ENCODE measurements at places on chromosomes 11 and 22.

DNA sequence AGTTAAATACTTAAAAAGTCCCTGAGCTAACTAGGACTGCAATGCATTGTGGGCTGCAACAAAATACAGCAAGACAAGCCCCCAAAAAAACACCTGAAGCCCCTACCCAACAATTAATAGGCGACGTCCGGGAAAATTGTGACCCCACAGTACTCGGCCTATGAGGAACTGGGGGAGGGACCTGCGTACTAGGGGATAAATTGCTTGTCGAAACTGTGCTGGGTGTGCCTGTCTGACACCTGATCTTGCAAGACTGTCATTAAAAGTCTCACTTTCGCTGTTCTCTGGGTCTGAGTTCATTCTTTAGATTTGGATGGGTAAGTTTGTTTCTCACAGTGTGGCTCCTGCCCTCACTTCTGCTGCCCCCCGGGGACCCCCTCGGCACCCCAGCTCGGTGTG, 15.2 kb downstream of the TANGO2 start:
- no peak for DNase-seq

DNA sequence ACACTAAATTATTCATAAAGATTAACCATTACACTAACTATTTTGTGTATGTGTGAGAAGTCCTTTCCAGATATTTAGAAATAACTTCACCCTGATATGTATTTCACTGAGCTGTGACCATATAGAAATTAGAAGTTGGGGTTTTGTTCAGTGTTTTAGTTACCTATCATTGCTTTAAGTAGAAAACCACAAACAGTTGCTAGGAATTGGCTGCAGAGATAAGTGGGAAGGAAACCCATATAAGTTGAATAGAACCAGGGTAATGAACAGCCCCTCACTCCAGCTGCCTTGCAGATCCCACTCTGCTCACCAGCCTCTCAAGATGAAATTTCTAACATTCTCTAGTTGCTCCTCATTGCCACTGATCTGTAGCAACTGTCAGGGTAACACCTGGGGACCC, 10.3 kb downstream of the SRSF8 start:
- no peak for DNase-seq

GRCh38 chr11:74956397-74957015, 7.4 kb downstream of the SPCS2 start:
- no peak for DNase-seq

DNA sequence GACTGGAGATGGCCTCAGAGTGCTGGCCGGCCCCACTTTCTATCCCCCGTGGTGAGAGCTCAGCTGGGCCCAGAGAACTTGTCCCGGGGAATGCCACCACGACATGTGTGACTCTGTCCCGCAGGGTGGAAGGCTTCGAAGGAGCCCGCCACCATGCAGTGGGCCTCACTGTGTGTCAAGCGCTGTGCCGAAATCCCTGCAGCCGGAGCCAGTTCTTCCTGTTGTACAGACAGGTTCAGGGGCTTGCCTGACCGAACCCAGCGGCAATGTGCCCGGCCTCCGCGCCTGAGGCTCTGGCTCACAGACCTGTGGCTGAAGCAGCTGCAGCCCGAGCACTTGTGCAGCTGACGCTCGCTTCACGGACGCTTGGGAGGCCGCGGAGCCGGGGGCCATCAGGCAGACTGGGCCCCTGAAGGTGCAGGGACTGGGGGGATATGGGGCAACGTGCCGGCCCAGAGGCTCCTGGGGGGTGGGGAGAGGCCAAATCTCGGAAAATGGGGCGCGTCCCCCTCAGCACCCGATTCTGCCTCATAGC, 650 bp downstream of the PPM1F start:
- no peak for DNase-seq

GRCh38 chr22:46833228-46833627, 70.8 kb downstream of the TBC1D22A start:
- DNase-seq: no peak

- DNase-seq: no peak
Measured at GRCh38 chr11:3810951-3811350, 2.6 kb downstream of the PGAP2 start.

Data from activated T-helper 9 cell treated with anti-CD3 and anti-CD28 coated beads, Interleukin-2, amount 50 U/mL, for 16 hours (primary cell).